Stimulated activated CD4-positive, alpha-beta T cell treated with anti-CD3 and anti-CD28 coated beads, TNF-alpha, amount 100 ng/mL, for 24 hours (primary cell): ENCODE measurements at places on chromosomes 7 and 10.

DNA sequence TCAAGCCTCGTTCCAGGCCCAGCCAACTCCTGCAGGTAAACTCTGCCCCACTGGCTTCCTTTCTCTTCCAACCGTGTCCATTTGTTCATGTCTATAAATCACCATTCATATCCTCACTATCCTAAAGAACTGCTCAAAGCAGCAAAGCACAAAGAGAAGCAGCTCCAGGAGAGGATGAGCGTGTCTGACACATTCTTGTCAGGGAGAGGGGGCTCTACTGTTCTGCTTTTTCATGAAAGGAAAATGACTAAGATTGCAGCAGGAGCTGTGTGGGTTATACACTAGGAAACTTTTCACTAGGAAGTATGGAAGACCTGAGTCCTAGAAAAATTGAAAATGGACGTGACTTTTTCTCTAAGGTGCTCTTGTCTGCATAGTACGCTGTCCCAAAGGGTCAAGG, 16.7 kb downstream of the AGFG2 start:
- no peak for DNase-seq

DNA sequence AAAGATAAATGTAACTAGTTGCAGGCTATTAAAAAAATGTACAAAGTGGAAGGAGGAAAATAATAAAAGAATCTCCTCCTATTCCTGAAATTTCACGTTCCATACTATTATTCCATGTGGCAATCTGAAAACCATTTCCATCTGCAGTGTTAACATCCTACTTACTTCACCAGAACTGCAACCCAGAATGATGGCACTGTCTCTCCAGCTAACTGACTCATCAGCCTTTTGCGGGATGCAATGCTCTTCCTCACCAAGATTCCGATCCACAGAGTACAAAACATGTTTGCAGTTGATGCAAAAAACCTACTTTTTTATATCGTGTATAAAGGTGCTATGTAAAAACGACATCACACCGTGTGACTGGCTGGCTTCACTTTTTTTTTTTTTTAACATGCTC, 50.8 kb downstream of the ESYT2 start:
- DNase-seq, result no peak

DNA sequence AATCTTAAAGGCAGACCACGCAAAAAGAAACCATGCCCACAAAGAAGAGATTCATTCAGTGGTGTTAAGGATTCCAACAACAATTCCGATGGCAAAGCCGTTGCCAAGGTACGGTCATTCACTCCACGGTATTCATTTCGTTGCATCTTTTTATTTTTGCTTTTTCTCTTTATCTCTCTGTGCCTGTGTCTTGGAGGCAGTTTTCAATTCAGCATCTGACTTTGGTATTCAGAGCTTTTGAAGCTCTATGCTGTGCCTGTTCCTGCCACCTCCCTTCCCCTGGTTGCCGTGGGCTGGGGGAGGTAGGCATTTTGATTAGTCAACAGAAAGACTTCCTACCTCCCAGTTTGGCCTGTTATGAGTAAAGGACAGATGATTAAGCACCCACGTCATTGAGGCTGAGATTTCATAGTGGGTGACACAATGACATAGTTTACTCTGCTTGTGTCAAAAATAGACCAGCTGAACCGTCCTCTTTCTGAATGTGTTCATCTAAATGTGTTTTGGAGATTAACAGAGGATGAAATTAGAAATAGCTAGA, 149.5 kb downstream of the ARID5B start:
- DNase-seq, result peak; percentile 75

- DNase-seq, result no peak
Observed at GRCh38 chr7:80536426-80536825, 24.6 kb upstream of the GNAT3 start.

- DNase-seq, result no peak
Observed at GRCh38 chr7:102205915-102206314, 80.8 kb upstream of the SH2B2 start.

DNA sequence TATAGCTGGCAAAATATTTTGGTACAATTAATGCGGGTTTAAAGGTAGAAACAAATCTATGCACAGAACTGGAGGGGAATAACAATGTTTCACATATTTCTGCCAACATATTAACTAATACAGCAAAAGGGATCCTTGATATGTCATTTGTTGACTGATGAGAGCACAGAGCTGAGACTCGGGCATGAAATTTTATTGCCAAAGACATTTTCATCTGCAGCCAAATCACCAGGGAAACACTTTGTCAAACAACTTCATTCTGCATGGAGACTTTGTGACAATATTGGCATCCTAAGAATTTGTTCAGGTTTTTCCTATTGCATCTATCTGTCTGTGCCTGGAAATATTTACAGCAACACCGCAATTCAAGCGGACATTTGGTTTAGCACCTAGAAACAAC, 117.8 kb upstream of the C1QL3 start:
- DNase-seq, result no peak

- peak; percentile 69 for DNase-seq
Observed at GRCh38 chr7:100691676-100692577, 2.1 kb downstream of the GIGYF1 start.

DNA sequence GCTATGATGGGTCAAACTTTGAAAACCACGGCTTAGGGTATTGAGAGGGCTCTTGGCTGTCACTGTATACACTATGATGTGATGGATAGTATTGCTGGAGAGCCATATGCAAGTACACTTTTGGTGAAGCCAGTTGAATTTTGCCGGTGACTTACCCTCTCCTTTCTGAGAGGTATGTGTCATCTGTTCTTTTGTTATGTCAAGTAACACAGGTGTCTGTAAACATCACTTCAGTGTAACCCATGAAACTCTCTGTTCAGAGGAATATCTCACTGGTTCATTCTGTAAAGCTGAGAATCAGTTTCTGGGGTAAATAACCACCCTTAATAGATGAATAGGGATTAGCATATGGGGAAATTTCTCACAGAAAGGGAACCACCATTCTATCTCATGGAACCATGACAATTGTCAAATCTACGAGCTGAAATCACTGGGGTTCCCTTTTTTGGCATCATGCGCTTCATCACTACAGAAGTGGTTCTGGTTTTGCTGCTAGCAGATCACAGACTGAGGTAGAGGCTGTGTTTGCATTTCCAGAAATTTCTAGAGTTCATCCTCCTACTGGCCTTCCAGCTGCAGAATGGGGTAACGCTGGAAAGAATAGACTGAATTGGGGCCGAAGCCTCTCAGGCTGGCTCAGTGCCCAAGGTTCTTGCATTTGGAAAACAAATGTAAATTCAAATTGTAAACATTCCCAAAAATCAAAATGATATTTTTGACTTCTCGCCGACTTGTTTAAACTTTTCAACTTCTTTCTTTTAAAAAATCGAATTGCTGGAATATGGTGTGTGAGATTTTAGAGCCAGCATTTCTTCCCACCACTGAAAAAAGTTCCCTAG, 83.3 kb upstream of the CREB5 start:
- DNase-seq, result no peak

- no peak for DNase-seq
Observed at GRCh38 chr7:108079276-108079647, 50.9 kb downstream of the LAMB4 start.

- DNase-seq, result no peak
Observed at GRCh38 chr10:22699976-22700375, 14.4 kb downstream of the PIP4K2A start.

GRCh38 chr10:107994621-107995270, 830.2 kb upstream of the SORCS1 start:
- DNase-seq, result no peak

- DNase-seq, result no peak
Observed at GRCh38 chr7:41731493-41732435, 28.9 kb upstream of the INHBA start.

GRCh38 chr10:30825022-30825421, 195.5 kb upstream of the LYZL2 start:
- DNase-seq, result no peak

DNA sequence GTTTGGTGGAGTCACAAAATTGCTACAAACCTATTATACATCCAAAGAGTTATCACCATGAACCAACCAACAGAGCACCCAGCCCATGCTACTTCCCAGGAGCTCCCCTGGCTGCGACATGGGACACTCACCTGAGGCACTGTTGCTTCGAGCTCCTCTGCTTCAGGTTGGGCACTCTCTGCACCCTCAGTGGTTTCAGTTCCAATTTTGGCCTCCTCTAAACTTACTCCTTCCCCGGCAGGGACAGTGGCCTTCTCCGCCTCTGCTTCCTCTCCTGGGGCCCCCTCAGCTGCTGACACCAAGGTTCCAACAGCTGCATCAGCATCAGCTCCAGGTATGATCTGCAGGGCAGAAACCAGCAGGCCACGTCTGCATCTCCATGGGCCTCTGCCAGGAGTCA, 120.4 kb upstream of the TARP start:
- DNase-seq, result no peak

- DNase-seq, result no peak
Observed at GRCh38 chr10:299512-299911, 164.3 kb downstream of the ZMYND11 start.

DNA sequence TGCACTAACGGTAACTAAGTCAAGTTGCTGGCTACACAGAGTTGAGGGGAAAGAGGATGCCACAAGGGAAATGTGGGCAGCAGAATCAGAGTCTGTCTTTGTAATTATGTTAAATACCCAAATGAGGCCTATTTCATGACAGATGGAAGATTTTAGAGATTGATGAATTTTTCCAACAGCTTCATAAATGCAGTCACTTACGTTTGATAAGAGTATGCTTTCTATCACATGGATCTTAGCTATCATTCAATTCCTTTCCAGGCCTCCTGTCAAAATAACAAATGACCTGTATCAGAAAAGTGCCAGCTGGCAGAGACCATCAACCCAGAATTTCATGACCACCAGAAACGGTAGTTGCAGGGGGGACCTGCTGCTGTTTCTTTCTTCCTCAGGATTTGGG, 148.4 kb upstream of the PLPP4 start:
- no peak for DNase-seq
